ENCODE measurements at places on chromosomes 5 and 9.

- no peak for DNase-seq
Measured at GRCh38 chr9:1125741-1126140, 75.6 kb downstream of the DMRT2 start.

GRCh38 chr5:32276173-32276853 is 36.4 kb downstream of the MTMR12 start:
- DNase-seq = no peak

DNA sequence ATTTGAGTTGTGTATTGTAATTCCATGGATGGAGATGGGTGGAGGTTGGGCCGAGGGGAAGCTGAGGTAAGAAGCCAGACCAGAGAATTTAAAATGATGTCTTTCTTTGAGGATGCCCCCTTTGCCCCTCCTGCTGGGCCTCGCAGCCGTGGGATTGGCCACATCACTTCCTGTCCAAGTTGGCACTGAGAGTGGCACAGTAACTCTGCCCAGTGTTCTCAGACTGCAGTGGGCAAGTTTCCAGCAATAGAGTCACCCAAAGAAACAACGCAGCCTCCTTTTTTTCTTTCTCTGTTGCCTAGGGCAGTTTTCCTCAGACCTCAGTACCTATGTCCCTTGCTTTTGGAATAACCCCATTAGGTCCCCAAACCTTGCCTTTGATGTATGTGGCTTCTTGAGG is 306.6 kb upstream of the DMRT1 start:
- no peak for DNase-seq

DNA sequence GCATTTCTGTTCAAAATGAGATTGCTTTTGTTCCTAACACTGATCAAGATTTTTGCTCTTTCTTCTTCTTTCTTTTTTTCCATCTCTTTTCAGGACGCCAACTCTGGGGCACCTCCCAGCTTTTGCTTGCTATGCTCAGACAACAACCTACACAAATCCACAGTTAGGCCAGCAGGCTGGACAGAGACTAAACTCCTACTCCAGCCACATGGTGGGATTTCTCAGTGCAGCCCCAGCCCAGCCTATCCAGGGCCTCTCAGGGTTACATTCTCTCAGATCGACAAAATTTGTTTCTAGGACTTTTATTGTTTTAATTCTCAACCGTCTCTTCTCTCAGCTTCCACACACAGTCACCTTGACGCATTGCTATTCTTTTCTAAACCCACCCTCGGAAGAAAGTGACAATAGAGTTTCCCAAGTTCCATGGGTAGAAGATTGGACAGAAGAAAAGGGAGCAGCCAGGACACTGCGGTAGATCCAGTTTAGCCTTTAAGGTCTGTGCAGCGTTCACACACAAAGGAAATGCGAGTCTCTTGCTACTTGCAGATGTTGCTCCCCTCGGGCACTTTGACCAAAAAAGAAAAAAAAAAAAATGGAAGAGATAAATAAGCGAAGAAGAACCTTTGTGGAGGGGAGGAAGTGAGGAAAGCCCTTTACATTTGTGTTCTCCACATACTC is 588.6 kb upstream of the GRAMD2B start:
- no peak for DNase-seq

DNA sequence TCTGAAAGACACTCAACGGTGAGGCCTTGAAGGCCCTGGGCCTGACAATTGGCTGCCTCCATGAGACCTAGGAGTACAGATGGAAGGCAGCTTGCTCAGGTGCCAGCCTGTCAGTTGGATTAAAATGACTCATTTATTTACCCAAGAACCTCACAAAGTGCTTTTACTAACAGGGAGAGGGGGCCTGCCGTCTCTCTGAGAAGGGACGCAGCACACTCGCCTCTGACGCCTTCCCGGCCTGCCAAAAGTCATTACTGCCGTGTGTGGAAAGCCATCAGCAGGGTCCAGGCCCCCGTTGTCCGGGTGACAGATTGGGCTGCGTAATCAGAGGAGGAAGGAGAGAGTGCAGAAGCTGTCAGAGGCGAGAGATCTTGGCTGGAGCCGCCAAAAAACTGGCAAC is 32.4 kb downstream of the DDX31 start:
- no peak for DNase-seq

DNA sequence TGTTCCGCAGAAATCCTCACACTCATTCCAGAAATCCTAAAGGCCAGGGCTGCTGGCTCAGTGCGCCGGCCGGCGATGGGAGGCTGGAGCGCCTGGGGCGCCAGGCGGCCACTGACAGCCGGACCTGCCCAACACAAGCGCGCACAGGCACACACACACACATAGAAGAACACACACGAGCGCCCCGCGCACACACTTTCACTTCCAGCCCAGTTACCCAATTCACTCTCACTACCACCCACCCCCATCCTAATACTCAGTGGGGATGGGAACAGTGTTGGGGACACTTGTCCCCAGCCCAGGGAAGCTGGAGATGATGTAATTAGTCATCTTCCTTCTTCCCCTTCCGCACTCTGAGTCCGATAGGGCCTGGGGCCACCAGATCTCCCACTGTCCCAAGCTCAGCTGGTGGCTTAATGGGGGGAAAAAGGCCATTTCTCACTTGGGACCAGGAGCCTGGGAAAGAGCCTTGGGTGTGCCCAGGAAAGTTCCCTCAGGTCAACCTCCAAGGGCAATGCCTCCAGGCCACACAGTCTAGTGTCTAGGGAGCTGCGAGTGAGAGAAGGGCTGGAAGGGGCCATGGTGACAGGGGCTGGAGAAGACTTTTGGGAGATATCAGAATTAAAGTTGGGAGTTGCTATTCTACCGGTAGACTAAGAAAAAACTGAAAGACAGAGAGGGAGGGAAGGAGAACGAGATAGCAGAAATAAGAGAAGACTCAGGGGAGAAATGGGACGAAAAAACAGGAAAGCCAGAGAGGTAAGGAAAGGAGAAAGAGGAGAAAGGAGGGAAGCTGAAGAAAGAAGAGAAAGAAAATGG is 1.7 kb downstream of the EBF1 start:
- no peak for DNase-seq

DNA sequence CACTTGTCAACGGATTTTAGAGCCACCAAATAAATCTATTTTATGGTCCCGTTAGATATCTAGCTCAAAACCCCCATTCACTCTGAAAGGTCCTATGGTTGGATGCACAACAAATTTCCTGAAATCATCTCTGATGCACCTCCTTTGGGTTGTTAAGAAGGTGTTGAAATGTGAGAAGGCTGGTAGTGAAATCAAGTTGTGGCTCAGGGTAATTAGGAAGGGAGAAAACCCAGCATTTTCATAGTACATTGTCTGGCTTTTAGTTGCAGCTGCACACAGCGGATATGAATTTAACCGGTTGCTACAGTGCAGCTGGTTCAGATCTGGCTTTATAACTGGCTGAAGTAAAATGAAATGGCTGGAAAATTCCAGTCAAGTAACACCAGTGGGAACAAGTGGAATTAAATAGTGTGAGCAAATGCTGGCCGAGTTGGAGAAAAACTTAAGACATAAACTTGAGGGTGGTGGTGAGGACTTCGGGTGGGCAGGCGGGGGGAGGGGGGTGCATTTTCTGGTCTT is 17.6 kb downstream of the RGMB start:
- no peak for DNase-seq

GRCh38 chr5:128427921-128428320 is 110.1 kb downstream of the FBN2 start:
- DNase-seq = no peak

DNA sequence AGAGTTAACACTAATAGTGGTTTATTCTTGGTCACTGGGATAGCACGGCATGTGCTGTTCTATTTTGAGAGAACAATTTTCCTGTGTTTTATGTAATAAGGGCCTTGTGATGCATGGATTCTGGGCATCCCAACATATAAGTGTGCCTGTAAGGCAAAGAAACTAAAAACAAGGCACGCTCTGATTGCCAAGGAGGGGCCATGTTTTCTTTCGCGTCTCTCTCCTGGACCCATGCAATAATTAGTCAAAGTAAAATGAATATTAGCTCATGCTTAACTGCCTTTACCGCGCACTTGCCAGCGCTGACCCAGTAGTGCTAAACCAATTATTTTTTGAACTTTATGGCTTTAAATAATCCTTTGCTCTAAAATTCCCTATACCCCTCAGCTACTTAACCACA is 140.9 kb downstream of the PSAT1 start:
- DNase-seq = no peak

DNA sequence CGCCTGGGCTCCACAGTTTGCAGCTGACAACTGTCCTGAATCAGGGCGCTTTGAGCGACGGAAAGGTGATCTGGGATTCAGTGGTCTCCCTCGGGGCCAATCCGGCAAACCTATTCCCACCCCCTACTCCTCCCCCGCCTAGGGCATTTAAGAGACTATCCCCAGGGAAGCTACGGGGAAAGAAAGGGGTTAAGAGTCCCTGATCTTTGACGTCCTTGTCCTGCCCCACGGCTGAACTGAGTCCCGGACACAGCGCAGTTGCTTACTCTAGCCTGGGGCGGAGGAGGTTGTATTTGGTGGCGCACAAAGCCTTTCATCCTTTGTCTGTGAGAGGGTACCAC is 3.4 kb downstream of the RORB start:
- no peak for DNase-seq

DNA sequence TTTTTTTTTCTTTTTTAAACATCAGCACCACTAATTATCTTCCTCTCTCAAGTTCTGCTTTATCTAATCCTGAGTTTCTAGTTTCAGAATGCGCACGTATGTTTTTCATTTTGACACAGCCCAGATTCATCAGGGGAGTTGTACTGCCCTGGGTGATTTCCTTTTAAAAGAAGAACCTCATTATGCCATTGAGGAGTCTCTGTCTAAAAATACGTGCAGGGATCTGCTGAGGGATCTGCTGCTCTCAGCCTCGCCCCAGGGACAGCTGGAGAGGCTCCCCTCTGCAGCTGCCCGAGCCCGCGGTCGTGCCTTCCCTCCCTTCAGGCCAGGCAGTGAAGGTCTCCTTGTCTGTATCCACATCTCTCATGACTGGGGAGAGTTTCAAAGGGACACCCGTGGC is 273.1 kb downstream of the ARHGEF28 start:
- DNase-seq = no peak

- DNase-seq = no peak
Measured at GRCh38 chr5:163535290-163535689, 29.9 kb downstream of the MAT2B start.

DNA sequence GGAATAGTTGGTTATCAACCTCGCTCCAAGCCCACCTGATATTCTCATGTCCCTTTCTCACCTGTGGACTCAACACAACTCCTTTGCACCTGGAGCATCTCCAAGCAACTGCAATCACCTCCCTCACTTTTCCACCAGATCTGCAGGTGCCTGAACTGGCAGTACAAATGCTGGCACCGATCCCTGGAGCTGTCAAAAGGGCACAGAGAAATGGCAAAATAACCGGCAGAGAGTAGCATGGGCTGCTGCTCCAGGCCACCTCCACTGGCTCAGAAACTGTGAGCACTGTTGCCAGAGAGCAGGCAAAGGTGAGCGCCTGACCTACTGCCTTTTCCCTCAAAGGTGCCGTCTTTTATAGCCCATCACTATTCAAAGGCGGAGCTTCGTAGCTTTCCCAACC is 14.7 kb downstream of the EQTN start:
- DNase-seq = no peak

DNA sequence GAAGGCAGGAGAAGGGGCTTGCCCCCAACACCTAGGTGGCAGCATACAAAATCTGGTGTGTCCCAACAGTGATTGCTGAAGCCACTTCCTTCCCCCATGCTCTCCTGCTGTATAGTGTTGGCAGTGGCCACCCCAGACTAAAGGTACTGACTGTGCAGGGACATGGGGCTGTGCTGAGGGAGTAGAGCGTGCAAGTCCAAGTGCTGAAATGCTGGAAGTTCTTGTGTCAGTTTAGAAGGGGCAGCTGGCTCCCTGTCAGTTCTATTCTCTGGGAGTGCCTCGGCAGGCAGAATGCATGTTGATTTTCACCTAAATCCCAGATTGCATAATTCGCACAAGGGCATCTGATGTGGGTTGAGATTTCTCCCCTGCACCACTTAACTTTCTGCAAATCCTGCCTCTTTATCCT is 68.6 kb downstream of the GDNF start:
- no peak for DNase-seq

GRCh38 chr5:138685193-138685745 is 68.0 kb upstream of the CTNNA1 start:
- DNase-seq = no peak

GRCh38 chr5:7705261-7705660 is 145.7 kb downstream of the CFAP90 start:
- DNase-seq = no peak

- DNase-seq = no peak
Measured at GRCh38 chr9:110575169-110575568, 4.4 kb downstream of the SVEP1 start.

DNA sequence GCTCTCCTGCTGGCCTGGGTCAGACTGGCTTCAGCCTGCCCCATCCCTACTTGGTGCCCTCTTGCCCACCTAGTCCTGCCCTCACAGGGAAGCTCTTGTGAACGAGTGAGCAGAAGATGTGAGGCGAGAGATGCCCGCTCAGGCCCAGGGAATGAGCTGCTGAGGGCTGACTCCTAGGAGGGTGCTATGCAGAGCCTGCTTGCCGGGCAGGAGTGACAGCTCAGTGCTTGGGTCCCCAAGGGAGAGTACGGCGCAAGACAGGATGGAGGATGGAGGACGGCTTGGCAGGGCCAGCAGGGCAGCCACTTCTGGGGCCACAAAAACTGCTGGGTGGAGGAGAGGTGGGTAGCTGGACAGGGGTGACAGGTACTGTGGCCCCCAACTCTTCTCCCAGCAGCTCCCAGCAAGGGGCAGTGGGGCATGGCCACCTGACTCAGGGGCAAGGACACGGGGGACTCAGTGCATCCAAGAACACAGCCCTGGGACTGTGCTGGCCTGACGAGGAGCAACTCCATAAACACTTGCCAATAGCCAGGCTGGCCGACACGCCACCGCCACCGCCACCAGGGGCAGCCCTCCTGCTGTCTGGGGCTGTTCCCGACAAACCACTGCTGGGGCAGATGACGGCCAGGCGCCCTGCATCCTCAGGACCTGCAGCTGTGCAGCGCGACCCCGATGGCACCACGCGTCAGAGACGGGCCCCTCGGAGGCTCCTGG is 55.6 kb upstream of the UBAC1 start:
- no peak for DNase-seq

GRCh38 chr5:170434966-170435605 is 45.9 kb upstream of the KCNMB1 start:
- peak; percentile 27 for DNase-seq

DNA sequence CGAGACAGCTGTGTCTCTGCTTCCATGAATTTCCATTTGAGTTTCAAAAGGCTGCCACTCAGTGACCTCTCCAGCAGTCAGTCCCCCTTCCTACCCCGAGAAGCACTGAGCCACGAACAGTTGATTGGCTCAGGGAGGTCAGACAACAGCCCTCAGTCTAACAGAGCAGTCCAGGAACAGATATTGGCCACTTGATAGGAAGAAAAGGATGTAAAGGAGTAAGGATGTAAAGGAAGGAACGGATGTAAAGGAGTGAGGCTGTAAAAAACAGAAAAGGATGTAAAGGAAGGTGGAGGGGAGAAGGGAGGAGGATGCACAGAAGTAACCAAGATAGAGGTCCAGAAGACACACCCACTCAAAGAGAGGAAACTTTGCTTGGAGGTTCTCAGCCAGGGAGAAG is 3.2 kb upstream of the NR4A3 start:
- no peak for DNase-seq
